ENCODE measurements at places on chromosomes 4 and X.

DNA sequence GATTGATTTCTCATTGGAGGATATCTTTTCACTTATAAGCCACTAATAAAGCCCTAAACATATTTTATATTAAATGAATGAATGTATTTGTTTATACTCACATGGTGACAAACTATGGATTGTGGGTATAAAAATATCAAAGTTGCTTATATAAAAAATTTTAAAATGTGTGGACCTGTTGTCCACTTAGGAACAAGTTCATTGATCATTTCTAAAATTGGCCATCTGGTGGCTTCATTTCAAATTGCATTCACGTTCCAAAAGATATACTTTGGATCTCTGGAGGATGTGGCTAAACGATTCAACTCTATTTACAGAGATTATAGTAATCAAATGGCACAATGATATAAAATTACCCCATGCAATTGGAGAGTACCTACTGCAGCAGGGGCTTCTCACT is 32.5 kb downstream of the FSTL5 start:
- no peak for DNase-seq

GRCh38 chrX:115579327-115579726 is 18.4 kb downstream of the PLS3 start:
- DNase-seq: no peak

GRCh38 chrX:78725287-78725686 is 22.2 kb upstream of the LPAR4 start:
- DNase-seq: no peak

DNA sequence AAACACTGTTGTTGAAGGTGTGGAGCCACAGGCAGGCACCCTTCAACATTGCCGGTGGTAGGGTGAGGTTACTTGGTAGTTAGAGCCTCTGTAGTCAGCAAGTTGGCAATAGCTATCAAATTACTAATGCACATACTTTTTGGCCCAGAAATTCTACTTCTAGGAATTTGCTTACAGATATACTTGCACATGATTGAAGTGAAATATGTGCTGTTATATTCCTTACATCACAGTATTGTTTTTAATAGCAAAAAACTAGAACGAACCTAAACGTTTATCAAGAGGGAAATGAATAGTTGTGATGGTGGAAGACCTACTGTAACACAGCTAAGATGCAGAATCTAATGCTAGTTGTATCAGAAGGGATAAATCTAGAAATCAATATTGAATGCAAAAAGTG is 7.7 kb upstream of the PJA1 start:
- no peak for DNase-seq

DNA sequence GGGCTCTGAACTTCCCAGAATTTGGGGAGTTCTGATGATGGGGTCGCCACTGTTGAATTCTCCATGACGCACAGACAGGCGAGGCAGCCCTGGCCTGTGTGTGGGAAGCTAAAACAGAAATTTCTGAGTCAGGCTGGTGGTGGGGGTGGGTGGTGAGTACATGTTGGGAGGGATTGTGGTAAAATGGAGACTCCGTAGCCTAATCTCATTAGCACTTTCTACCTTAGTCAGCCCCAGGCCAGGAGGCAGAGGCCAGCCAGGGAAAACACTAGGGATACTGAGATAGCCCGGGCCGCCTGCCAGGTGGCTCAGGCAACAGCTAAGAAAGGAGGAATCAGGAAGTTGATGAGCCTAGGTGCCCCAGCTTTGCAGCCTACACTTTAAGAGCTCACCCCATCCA is 39.3 kb upstream of the NHSL2 start:
- DNase-seq: no peak

- no peak for DNase-seq
These were observed 330.5 kb upstream of the ZFP42 start for GRCh38 chr4:187665086-187665485.

GRCh38 chrX:145687146-145687545 is 130.5 kb upstream of the SLITRK2 start:
- DNase-seq: no peak

All from stimulated activated CD4-positive, alpha-beta T cell treated with anti-CD3 and anti-CD28 coated beads, Interleukin-1b, Interleukin-23, amount 100 ng/mL, for 1 hour (primary cell).